ENCODE measurements at places on chromosomes 1 and 21. TPM values are rescaled to one million over a fixed set of nuclear protein-coding genes. Genes with fewer than 3 reads are reported as not detected.

Gene SELL
- 0.42 TPM for polyA plus RNA-seq

Gene SCCPDH
- 20.3 TPM for polyA plus RNA-seq

Gene GNAI3
- 3.0 TPM for polyA plus RNA-seq

Gene GFI1
- 0.92 TPM for polyA plus RNA-seq

Gene TBX15
- polyA plus RNA-seq, result 0.42 TPM

Gene HPCA
- 0.81 TPM for polyA plus RNA-seq

Gene RYR2
- polyA plus RNA-seq, result 3.5 TPM

Gene ATF3
- 5.1 TPM for polyA plus RNA-seq

Gene KLHL21
- 14.4 TPM for polyA plus RNA-seq

Gene RAB25
- 0.28 TPM for polyA plus RNA-seq

Gene GNG4
- polyA plus RNA-seq, result 19.4 TPM

Gene OR2T29
- not detected for polyA plus RNA-seq

Gene ALPL
- 4.1 TPM for polyA plus RNA-seq

Gene LMX1A
- not detected for polyA plus RNA-seq

- H3K4me3 ChIP-seq, result no peak overlapping the region
- H3K27me3 ChIP-seq, result no peaks in the 10 kb centered on the region
- peaks cover 1% of the 10 kb centered on the region for H3K4me1 ChIP-seq
Measured at GRCh38 chr21:41612674-41613532, 104.9 kb upstream of the TMPRSS2 start.

GRCh38 chr1:12528021-12528852 lies 89.8 kb downstream of the DHRS3 start:
- no peaks in the 10 kb centered on the region for H3K36me3 ChIP-seq
- H3K4me1 ChIP-seq, result peaks cover 13% of the 10 kb centered on the region
- no peaks in the 10 kb centered on the region for H3K27me3 ChIP-seq
- no peak overlapping the region for H3K27ac ChIP-seq

GRCh38 chr1:238964631-238965030 lies 421.7 kb upstream of the CHRM3 start:
- H3K36me3 ChIP-seq, result no peaks in the 10 kb centered on the region
- no peaks in the 10 kb centered on the region for H3K27me3 ChIP-seq
- H3K4me1 ChIP-seq, result no peaks in the 10 kb centered on the region
- H3K4me3 ChIP-seq, result no peak overlapping the region

GRCh38 chr21:36483095-36483494 lies 3.2 kb upstream of the CLDN14 start:
- no peaks in the 10 kb centered on the region for H3K36me3 ChIP-seq
- no peaks in the 10 kb centered on the region for H3K27me3 ChIP-seq
- H3K4me3 ChIP-seq, result no peak overlapping the region
- H3K27ac ChIP-seq, result no peak overlapping the region
- peaks cover 3% of the 10 kb centered on the region for H3K4me1 ChIP-seq

DNA sequence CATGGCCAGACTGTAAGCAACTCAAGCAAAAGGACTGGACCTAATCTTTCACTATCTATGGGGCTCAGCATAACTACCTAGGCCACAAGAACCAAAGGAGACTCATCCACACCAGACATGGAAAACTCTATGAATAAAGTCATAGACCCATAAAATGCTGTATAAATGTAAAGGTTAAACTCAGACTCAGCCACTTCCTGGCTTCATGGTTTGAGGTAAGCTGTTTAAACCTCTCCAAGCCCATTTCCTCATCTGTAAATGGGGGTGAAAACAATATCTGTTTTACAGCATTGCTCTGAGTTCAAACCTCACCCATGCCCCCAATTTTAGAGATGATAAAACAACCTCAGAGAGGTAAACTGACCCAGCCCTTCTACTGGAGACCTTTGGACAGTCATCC lies 4.0 kb upstream of the SMIM12 start:
- no peak overlapping the region for H3K4me3 ChIP-seq
- H3K4me1 ChIP-seq, result peaks cover 12% of the 10 kb centered on the region
- H3K27ac ChIP-seq, result no peak overlapping the region
- DNase-seq, result no peak
- H3K27me3 ChIP-seq, result no peaks in the 10 kb centered on the region

DNA sequence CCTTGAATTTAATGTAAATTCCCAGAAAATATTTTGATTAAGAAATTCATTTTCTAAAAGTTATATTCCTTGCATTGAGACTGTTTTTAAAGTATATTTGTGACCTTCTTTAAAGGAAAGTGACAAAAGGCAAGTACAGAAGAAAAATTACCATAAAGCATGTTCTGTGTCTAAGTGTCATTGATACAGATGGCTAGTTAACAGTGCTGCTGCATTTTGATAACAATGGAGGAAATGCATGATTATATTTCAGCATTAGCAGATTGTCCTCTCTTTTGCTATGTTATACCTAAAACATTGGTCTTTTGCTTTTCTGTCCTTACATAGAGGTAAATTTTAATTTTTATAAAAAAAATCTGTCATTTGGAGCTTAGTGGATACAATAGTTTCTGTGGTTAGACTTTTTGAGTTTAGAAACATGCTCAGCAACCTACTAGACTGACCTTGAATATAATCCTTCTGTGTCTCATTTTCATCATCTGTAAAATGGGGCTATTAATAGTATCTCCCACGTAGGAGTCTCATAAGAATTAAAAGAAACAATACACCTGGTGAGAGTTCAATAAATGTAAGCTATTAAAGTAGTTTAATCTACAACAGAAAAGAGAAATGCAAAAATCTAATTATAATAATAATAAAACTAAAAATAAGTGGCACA lies 51.1 kb upstream of the RGS21 start:
- H3K4me1 ChIP-seq, result peaks cover 1% of the 10 kb centered on the region
- H3K36me3 ChIP-seq, result no peaks in the 10 kb centered on the region
- H3K27ac ChIP-seq, result no peak overlapping the region
- no peaks in the 10 kb centered on the region for H3K27me3 ChIP-seq

DNA sequence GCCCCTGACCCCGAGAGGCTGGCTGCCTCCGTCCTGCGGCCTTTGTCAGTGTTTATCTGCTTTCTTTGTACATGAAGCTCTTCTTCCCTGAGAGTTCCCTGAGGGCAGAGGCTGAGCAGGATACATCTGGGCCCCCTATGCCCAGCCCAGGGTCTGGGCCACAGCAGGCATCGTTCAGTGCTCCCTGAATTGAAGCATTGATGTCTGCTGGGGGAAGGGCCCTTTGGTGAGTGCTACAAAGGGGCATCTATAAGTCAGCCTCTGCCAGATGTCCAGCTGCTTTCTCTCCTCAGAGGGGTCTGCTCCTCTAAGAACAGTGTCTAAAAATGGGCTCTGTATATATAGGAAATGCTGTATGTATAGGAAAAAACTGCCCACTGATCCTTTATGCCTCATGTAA lies 2.1 kb downstream of the HEYL start:
- H3K4me3 ChIP-seq, result no peak overlapping the region
- no peak for DNase-seq
- no peaks in the 10 kb centered on the region for H3K4me1 ChIP-seq
- no peaks in the 10 kb centered on the region for H3K27me3 ChIP-seq

GRCh38 chr1:100924991-100925390 lies 29.1 kb downstream of the SLC30A7 start:
- H3K36me3 ChIP-seq, result no peaks in the 10 kb centered on the region
- H3K4me3 ChIP-seq, result no peak overlapping the region
- H3K27me3 ChIP-seq, result no peaks in the 10 kb centered on the region

GRCh38 chr1:202361701-202362100 lies 13.2 kb downstream of the PPP1R12B start:
- H3K36me3 ChIP-seq, result no peaks in the 10 kb centered on the region
- H3K4me1 ChIP-seq, result no peaks in the 10 kb centered on the region
- DNase-seq, result no peak
- H3K27ac ChIP-seq, result no peak overlapping the region
- no peaks in the 10 kb centered on the region for H3K27me3 ChIP-seq

- peaks cover 31% of the 10 kb centered on the region for H3K4me1 ChIP-seq
- peak; percentile 92 for DNase-seq
- no peaks in the 10 kb centered on the region for H3K27me3 ChIP-seq
- no peaks in the 10 kb centered on the region for H3K36me3 ChIP-seq
Measured at GRCh38 chr1:12591267-12591938, 26.6 kb downstream of the DHRS3 start.

DNA sequence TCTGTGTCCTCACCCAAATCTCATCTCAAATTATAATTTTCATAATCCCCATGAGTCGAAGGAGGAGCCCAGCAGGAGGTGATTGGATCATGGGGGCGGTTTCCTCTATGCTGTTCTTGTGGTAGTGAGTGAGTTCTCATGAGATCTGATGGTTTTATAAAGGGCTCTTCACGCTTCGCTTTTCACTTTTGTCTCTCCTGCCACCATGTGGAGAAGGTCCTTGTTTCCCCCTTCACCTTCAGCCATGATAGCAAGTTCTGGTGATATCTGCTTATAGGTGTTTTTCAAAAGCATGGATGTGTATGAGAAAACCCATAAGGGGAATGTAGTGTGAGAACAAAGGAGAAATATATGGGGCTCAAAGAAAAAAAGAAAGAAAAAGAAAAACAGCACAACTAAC lies 405.9 kb upstream of the RGS18 start:
- H3K27me3 ChIP-seq, result no peaks in the 10 kb centered on the region
- no peaks in the 10 kb centered on the region for H3K36me3 ChIP-seq
- H3K4me1 ChIP-seq, result no peaks in the 10 kb centered on the region
- H3K4me3 ChIP-seq, result no peak overlapping the region
- no peak overlapping the region for H3K27ac ChIP-seq

GRCh38 chr1:201059401-201059800 lies 35.9 kb upstream of the KIF21B start:
- no peak overlapping the region for H3K27ac ChIP-seq
- H3K36me3 ChIP-seq, result no peaks in the 10 kb centered on the region
- no peaks in the 10 kb centered on the region for H3K27me3 ChIP-seq
- no peak overlapping the region for H3K4me3 ChIP-seq
- no peak for DNase-seq
- H3K4me1 ChIP-seq, result peaks cover 10% of the 10 kb centered on the region

DNA sequence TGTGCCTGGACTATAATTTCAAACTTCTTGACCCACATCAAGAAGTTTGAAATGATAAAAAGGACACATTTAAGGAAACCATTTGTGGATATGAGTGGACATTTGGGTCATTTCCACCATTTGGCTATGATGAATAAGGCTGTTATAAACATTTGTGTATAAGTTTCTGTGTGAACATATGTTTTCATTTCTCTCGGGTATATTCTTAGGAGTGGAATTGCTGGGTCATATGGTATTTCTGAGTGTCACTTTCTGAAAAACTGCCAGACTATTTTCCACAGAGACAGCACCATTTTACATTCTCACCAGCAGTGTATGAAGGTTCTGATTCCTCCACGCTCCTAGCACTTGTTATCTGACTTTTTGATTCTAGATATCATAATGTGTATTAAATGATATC lies 50.8 kb downstream of the GPR137B start:
- no peak overlapping the region for H3K4me3 ChIP-seq
- no peaks in the 10 kb centered on the region for H3K4me1 ChIP-seq
- no peak overlapping the region for H3K27ac ChIP-seq
- no peaks in the 10 kb centered on the region for H3K27me3 ChIP-seq
- H3K36me3 ChIP-seq, result no peaks in the 10 kb centered on the region

- no peaks in the 10 kb centered on the region for H3K4me1 ChIP-seq
- no peak for DNase-seq
Measured at GRCh38 chr1:58324558-58324957, 222.0 kb downstream of the OMA1 start.

GRCh38 chr21:17454315-17455027 lies 58.4 kb upstream of the CXADR start:
- no peaks in the 10 kb centered on the region for H3K4me1 ChIP-seq
- H3K4me3 ChIP-seq, result no peak overlapping the region
- H3K36me3 ChIP-seq, result no peaks in the 10 kb centered on the region

DNA sequence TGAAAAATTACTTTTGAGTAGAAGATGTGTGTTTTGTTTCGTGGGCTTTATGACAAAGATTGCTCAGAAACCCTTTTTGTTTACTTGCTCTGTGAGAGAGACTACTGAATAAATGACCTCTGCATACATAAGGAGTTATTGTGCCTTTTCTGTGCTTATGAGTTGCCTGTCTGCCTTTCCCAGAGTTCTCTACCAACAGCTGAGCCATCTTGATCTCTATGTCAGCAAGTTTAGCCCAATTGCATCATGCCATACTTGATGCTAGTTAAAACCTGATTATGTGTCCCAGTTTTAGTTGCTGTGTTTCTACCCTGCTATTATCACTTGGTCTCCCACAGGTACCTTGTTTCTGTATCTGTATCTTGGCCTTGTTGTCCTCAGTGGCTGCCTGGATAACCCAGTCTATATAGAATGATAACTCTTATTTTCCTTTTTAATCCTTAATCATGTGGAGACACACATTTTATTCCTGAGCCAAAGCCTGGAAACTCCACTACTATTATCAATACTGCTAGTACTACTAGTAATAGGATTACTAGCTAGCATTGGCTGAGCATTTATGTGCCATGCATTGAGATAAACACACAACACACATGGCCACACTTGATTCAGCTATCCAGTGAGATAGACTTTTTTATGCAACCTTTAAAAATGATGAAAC lies 28.7 kb upstream of the GNG12 start:
- no peak for DNase-seq
- no peak overlapping the region for H3K27ac ChIP-seq
- no peaks in the 10 kb centered on the region for H3K4me1 ChIP-seq
- H3K36me3 ChIP-seq, result no peaks in the 10 kb centered on the region
- H3K27me3 ChIP-seq, result no peaks in the 10 kb centered on the region

- H3K27ac ChIP-seq, result no peak overlapping the region
- no peak for DNase-seq
- H3K4me1 ChIP-seq, result peaks cover 11% of the 10 kb centered on the region
Measured at GRCh38 chr1:61247881-61248752, 165.8 kb downstream of the NFIA start.

DNA sequence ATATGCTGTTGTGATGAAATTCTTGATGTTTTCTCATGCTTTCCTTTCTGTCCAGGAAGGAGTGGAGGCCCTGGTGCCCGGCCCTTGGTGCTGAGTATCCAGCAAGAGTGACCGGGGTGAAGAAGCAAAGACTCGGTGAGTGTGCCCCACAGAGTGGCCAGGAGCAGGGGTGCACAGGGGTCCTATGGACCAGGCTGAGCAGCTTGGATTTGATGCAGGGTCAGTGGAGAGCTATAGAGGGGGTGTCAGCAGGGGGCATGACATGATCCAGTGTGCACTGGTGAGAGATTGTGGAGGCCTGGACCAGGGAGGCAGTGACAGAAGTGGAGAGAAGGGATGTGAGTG lies 7.4 kb downstream of the PTPRF start:
- H3K4me3 ChIP-seq, result no peak overlapping the region
- DNase-seq, result peak; percentile 13
- H3K4me1 ChIP-seq, result peaks cover 18% of the 10 kb centered on the region
- no peaks in the 10 kb centered on the region for H3K27me3 ChIP-seq
- no peak overlapping the region for H3K27ac ChIP-seq

DNA sequence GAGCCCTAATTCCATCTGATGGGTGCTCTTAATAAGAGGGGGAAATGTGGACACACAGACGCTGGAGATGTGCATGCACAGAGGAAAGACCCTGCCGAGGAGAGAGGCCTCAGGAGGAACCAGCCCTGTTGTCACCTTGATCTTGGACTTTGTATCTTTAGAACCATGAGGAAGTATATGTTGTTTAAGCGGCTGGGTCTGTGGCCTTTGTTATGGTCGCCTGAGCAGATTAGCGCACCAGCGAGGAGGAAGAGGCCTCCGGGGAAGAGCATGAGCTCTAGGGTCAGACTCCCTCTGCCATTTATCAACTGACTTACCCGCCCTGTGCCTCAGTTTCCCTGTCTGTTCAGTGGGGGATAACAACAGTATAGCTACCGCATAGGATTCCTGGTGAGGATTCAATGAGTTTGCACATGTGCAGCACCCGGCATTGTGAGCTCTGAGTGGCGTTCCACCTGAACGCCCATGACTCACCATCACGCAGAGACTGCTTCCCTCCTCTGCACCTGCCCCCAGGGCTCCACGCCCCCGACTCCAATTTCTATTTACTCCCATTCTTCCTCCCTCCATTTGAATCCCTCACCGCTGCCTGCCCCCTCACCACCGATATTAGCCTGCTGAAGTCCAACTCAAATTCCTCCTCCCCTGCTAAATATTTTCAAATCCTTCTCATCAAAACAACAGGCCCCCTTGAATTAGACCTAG lies 67.2 kb downstream of the ATP5PO start:
- no peaks in the 10 kb centered on the region for H3K27me3 ChIP-seq
- peaks cover 10% of the 10 kb centered on the region for H3K4me1 ChIP-seq
- DNase-seq, result no peak
- no peak overlapping the region for H3K27ac ChIP-seq
